HS-27A (cell line): ENCODE measurements at places on chromosomes 11 and 22.

DNA sequence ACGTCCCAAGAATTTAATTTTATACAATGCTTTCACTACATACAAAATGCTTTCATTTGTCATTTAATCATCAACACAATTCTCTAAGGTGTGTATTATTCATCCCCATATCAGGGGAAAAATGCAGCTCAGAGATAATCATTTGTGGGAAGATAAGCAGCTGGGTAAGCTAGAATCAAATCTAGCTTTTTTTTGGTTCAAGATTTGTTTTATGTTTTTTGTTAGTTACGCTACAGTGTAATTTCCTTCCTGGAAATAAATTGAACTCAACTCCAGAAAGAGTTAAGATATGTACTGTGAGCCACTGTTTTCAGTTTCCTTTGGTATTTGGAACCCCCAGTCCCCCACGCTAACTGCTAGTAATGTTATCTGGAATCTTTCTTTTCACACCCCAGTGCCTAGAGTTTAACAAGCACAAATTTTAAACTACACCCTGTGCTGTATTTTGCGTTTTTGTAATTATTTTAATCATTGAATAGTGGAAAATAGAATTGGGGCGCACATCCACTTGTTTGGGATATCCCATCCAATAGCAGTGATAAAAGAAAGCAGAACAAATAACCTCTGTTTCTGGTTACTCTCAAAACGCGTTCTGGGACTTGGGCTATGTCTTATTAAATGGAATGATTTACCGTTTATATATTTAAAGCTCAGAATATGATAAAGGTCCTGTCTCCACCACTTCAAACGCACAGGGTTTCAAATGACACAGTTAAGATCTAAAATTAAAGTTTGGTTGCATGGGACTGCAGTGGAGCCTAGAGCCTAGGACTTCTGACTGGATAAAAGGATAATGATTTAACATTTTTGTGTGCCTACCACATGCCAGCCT lies 2.1 kb upstream of the HSPA8 start:
- DNase-seq = no peak

- no peak for DNase-seq
These were observed 12.2 kb downstream of the LGR4 start for GRCh38 chr11:27460158-27460978.

DNA sequence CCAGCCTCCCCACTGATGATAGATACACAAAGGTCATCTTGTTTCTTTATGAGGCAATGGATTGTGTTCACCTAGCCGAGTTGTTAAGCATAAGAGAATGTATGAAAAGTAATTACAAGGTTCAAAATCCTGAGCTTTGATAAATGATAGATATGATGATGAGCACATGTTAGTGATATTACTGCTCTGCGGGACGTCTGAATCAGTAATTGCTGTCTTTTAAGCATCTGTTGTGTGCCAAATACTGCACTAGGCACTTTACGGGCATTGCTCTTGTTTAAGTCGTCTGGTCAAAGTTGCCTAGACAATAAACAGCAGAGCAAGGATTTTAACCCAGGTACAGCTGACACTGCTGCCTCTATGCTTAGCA lies 559 bp upstream of the RNF141 start:
- no peak for DNase-seq

GRCh38 chr11:5527716-5528115 lies 11.2 kb upstream of the UBQLNL start:
- no peak for DNase-seq

DNA sequence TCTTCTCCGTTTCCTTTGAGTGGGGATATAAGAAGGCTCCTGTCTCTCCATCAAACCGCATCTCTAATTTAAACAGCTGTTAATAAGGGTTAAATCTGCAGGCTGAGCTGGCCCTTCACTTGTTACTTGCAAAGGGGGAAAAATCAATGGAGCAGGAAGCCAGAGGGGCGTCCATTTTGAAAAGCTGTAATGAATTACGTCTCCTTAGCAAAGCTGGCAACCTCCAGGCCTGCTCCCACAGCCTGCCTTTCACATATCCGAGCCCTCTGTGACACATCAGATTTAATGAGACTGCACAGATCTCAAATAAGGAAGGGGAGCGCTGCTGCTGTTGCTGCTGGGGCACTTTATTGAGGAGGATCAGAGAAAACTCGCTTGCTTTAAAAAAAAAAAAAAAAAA lies 320.8 kb downstream of the BLID start:
- no peak for DNase-seq

DNA sequence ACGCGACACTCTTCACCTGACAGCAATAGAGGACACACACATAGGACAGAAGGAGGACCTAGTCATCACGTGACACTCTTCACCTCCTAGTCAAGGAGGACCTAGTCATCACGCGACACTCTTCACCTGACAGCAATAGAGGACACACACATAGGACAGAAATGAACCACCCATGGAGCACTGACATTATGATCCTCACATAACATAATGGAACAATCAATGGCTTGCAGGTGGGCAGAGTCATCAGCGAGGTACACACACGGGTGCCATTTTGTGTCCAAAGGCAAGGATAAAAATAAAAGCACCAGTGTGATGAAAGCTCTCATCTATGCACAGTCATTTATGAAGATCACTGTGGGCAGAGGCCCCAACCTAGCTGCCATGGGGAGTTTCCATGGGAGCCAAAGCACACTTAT lies 354.7 kb downstream of the LARGE1 start:
- no peak for DNase-seq

- no peak for DNase-seq
These were observed 119.8 kb downstream of the CSTPP1 start for GRCh38 chr11:47056261-47056915.

DNA sequence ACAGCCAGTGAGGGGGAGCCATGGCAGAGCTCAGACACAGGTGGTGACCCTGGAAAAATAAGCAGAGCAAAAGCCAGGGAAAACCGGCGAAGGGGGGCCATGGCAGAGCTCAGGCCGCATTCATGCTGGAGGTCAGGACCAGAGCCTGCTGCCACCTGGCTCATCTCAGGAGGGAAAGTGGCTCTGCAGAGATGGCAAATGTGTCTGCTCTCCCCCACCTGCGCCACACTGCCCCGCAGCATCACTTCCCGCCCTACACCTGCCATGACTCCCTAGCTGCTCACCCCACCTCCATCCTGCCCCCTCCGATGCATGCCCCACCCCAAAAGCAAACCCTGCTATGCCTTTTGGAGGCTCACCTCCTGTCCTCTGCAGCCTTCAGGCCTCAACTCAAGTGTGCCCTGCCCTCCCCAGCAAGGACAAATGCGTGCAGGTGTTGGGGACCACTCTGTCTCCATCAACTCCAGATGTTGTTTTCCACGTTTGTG lies 123.2 kb upstream of the FGF3 start:
- DNase-seq = no peak

GRCh38 chr11:82996966-82997606 lies 74.6 kb downstream of the RAB30 start:
- no peak for DNase-seq

GRCh38 chr11:70586261-70587074 lies 188.1 kb downstream of the CTTN start:
- DNase-seq = no peak

GRCh38 chr22:38901111-38901641 lies 29.2 kb upstream of the CBX6 start:
- no peak for DNase-seq

GRCh38 chr11:60357771-60358170 lies 20.6 kb upstream of the MS4A7 start:
- DNase-seq = no peak

GRCh38 chr11:61695917-61696316 lies 15.7 kb downstream of the DAGLA start:
- DNase-seq = no peak

DNA sequence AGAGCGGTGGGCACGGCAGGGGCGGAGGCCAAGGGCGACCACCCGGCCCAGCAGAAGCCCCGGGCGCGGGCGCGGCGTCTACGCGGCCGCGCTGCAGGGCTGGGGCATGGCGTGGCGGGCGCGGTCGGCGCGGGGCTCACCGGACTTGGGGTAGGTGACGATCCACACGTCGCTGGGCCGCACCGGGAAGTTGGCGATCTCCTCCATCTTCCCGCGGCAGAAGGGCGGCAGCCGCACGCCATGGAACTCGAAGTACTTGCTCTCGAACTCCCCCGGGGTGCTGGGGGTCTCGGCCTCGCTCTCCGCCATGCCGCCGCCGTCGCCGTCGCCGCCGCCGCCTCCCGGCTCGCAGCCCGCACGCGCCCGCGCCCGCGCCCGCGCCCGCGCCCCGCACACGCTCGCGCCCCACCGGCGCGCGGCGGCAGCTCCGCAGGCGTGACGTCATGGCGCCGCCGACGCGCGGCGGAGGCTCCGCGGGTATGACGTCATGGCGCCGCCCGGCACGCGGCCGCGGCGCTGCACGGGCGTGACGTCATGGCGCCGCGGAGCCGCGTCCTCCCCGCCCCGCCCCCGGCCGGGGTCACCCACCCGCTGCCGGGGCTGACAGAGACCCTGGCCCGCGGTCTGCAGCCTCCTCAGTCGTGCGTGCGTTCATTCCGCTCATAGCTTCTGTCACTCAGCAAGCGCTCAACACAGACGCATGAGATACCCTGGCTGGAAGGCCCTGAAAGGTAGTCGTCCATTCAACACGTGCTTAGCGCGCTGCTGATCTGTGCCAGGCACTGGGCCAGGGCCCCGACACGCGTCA lies at the start of gene SULT4A1:
Gene SULT4A1 (minus strand): TSS at position 440 of the 808 bp plus-strand sequence. CDS start 131 bp downstream, at position 309.
- no peak for DNase-seq

- DNase-seq = no peak
These were observed 436.4 kb downstream of the TBC1D22A start for GRCh38 chr22:47198801-47199251.

GRCh38 chr11:128482512-128483191 lies 104.7 kb downstream of the ETS1 start:
- DNase-seq = no peak

GRCh38 chr11:6681949-6682348 lies 1.2 kb downstream of the MRPL17 start:
- DNase-seq = no peak

DNA sequence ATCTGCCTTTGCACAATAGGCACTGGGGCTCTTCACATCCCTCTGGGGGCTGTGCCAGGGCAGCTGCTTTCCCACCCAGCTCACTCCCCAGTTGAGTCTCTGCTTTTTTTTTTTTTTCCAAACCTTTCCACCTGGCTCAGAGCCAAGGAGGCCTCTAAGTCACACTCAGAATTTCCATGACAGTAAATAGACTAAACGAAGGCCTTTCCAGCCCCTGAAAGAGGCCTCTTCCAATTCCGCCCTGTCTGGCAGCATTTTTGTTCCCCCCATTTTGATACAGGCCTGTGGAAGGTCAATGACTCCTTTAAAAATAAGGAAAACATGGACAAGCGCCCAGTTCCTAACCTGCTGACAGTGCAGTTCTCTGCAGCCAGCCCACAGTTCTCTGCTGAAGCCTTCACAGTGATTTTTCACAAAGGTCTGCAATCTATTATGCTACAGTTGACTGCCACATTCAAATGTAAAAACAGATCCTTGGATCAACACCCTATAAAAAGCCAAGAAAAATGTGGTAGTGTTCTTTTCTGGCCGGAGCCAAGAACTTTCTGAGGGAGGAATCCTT lies 107.5 kb upstream of the SESN3 start:
- no peak for DNase-seq

- DNase-seq = no peak
These were observed 162.5 kb downstream of the SWAP70 start for GRCh38 chr11:9826390-9826789.

DNA sequence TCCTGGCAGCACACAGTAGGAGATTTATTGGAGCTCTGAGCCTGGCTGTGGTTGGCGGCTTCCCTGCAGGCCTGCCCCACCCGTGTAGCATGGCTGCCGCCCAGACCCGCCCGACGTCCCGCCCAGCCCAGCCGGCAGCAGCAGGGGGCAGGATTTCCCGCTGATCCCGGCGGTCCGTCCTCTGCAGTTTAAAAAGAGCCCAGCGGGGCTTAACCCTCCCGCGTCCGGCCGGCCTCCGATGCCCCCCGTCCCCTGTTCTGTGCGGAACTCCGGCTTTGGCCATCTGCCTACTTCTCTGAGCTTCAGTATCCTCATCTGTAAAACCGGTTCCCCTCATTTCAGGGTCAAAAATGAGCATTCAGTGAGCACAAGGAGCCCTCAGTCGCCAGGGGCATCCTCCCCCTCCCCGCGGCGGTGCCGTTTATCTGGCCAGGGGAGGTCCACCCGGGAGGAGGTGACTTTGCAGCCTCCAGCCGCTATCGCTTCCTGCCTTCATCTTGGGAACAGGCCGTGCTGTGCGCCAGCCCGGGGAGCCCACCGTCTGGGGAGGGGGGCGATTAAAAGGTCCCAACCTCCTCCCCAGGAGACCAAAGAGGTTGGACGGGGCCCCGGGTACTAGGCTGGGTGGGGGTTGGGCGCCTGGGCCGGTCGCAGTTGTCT lies at the start of gene GAS2L1:
Gene GAS2L1 (plus strand): TSS at position 476 of the 660 bp plus-strand sequence. CDS start 1,456 bp downstream, outside the sequence.
- peak; percentile 48 for DNase-seq

GRCh38 chr22:26624803-26625202 lies 3.0 kb downstream of the CRYBA4 start:
- no peak for DNase-seq

DNA sequence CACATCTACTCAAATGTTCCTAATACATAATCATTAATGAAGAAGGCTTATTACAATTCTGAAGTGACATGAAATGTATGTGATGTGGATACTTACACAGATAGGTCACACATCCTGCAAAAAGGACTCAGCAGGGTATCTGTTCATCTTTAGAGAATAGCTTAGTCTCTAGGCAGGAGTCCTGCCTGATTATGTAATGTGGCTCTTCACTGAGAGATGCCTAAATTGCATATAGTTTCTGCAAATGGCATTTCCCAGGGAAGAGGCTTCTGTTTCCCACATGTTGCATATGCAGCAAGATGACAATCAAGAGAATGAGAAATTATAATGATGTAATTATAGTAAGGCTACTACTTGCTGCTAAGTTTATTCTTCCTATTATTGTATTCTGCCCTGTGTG lies 58.8 kb upstream of the SLC36A4 start:
- no peak for DNase-seq

DNA sequence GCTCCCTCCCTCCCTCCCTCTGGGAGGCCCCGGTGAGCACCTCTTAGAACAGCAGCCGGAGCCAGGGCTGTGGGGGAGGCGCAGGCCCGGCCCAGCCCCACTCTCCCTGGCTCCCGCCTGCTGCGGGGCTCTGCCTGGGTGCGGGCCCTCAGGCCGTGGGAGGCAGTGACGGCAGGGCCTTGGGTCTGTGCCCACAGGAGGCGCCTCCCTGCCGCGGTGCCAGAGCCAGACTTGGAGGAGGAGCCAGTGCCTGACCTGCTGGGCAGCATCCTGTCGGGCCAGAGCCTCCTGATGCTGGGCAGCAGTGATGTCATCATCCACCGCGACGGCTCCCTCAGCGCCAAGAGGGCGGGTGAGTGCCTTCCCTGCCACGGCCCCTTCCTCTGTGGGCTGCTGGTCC lies 9.5 kb downstream of the IRF7 start:
- no peak for DNase-seq

GRCh38 chr11:70620510-70621184 lies 222.3 kb downstream of the CTTN start:
- DNase-seq = no peak

GRCh38 chr22:36383110-36383581 lies 4.6 kb downstream of the MYH9 start:
- DNase-seq = no peak

- peak; percentile 57 for DNase-seq
These were observed 82.3 kb upstream of the EED start for GRCh38 chr11:86162239-86162638.
